ENCODE measurements at places on chromosomes 6 and 20. TPM values are rescaled to one million over a fixed set of nuclear protein-coding genes. Genes with fewer than 3 reads are reported as not detected.

DNA sequence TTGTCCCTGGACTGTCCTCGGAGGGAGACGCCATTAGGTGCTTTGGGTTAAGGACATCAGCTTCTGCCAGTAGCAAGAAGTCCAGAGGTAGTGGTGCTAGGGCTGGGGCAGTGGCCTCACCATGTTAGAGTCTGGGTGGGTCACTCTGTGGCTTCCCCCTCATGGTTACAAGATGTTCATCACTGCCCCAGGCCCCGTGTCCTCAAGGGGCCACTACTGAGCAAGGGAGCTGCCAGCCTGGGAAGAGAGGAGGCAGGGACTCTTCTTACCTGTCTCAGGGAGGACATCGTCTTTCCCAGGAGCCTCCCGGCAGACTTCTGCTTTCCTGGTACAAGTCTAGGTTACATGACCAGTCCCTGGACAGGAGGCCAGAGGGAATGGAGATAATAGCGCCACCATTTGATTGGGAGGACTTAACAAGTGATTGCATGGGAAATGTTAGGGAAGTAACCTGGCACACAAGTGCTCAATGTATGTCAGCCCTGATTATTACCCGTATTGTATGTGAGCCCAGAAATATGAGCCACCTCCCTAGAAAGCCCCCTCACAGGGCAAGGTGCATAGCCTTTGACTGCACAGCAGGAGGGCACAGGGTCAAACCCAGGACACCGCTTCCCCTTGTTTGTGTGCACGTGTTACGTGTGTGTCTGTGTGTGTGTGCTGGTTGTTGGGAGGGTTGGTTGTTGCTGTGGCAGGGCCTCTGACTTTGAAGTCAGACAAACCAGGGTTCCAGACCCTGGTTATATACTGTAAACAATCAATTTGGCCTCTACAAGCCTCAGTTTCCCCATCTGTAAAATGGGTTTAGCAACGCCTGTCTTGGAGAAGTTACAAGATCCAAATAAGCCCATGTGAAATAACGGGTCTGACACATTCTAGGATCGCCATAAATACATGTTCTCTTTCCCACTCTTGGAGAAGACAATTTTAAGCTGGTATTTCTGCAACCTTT is 30.0 kb downstream of the SIRPA start:
- DNase-seq: no peak

GRCh38 chr6:22673474-22673873 is 104.1 kb downstream of the HDGFL1 start:
- DNase-seq: no peak

GRCh38 chr6:100573166-100573565 is 108.4 kb upstream of the SIM1 start:
- DNase-seq: peak; percentile 20

DNA sequence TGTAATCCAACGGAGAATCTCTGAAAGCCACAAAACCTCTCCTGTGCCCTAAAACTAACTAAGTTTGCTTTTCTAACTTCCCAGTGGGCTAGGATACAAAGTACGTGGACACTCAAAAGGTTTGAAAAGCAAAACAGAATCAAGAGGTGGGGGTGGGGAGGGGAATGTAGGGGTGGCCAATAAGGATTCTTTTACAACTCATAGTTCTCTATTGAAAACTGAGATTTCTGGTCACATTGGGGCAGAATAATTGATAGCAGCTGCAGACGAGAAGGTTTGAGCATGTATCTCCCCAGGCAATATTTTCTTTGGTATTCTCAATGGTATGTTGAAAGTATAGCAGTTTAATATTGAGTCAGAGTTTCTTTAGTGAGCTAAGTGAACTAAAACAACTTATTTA is 376.7 kb upstream of the CITED2 start:
- no peak for DNase-seq

DNA sequence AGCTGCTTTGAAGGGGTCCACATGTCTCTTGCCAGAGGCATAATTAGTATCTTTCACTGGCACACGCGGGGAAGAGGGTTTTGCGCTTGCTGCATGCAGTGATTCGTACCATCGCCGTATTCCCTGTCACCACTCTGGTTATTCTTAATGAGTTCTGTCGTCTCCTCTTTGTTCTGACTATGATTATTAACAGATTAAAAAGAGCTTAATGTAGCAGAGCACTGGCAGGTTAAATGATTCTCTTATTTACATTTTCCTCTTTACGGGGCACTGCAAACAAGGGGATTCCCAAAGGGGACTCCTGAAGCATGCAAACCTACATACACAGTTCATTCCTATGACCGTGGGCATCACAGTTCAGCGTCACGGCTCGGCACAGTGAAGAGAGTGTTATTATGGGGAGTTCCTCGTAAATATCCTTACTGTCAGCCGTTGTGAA is 204.8 kb downstream of the DTNBP1 start:
- no peak for DNase-seq

GRCh38 chr6:30227763-30228487 is 14.7 kb upstream of the TRIM26 start:
- no peak for DNase-seq

DNA sequence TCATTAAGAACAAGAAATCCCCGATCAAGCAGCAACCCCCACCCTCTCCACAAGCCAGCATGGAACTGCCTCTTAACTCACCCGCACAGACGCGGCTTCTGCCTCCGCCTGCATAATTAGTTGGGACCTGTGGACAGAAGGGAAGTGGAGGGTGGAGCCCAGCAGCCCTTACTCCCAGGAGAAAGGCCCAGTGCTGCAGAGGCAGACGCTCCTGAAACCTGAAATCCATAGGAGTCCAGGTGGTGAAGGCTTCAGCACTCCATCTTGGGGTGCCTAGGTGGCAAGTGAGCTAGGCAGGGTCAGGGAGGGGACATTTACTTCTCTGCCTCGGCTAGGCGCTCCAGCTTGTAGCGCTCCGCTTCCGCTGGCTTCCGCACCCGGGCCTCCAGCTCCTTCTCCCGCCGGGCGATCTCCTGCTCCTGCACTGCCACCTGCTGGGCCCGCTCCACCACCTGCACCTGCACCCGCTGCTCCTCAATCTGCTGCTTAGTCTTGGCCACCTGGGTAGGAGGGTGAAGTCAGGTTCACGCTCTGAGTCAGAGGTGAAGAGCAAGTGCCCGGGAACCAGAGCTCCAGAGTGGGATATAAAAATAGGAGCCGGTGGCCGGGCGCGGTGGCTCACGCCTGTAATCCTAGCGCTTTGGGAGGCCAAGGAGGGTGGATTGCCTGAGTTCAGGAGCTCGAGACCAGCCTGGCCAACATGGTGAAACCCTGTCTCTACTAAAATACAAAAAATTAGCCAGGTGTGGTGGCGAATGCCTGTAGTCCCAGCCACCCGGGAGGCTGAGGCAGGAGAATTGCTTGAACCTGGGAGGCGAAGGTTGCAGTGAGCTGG is 10.7 kb downstream of the TUBB start:
- DNase-seq: no peak

DNA sequence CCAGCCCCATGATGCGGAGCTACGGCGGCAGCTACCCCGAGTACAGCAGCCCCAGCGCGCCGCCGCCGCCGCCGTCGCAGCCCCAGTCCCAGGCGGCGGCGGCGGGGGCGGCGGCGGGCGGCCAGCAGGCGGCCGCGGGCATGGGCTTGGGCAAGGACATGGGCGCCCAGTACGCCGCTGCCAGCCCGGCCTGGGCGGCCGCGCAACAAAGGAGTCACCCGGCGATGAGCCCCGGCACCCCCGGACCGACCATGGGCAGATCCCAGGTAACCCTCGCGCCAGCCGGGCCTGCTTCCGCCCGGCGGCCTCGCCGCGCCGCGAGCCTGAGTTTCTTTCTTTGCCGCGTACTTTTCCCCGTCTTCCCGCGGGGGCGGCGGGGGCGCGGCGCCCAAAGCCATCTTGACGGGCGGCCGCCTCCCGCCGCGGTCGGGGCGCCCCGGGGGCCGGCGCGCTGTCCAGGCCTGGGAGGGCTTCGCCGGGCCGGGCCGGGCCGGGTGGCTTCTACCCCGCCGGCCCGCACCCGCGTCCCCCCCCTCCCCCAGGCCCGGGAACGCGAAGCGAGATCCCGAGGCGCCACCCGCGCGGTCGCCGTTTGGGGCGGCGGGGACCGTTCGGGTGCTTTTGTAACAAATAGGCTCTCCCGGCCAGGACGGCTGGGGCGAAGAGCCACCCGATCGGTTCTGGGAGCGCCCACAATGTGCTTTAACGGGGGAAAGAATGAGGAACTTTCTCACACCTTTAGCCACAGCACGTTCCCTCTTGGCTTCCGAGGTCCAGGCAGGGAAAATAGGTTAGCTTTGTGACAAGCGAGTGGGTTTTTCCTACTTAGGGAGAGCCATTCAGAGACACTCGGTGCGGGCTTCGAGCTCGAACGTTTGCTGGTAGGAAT is 2.3 kb downstream of the ARID1B start:
- DNase-seq: no peak

DNA sequence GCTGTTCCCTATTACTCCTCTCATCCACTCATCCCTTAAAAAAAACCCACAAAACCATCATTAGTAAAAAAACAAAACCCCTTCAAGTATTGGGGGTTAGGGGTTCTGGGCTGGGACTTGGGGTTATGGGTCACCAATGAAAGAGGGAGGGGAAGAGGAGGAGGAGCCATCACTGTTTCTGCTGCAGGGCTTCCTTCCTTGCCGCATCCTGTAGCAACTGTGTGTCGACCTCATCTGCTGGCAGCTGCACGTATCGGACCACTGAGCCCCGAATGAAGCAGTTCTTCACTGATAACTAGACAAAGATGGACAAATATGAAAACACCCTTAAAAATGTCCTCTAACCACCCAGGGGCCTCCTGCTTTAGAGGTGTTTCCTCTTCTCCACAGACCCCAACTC is 2.0 kb upstream of the VARS1 start:
- DNase-seq: no peak

- DNase-seq: no peak
These were observed 1288.6 kb upstream of the CITED2 start for GRCh38 chr6:140663094-140663493.

GRCh38 chr6:163906006-163906710 is 491.6 kb downstream of the QKI start:
- DNase-seq: no peak

DNA sequence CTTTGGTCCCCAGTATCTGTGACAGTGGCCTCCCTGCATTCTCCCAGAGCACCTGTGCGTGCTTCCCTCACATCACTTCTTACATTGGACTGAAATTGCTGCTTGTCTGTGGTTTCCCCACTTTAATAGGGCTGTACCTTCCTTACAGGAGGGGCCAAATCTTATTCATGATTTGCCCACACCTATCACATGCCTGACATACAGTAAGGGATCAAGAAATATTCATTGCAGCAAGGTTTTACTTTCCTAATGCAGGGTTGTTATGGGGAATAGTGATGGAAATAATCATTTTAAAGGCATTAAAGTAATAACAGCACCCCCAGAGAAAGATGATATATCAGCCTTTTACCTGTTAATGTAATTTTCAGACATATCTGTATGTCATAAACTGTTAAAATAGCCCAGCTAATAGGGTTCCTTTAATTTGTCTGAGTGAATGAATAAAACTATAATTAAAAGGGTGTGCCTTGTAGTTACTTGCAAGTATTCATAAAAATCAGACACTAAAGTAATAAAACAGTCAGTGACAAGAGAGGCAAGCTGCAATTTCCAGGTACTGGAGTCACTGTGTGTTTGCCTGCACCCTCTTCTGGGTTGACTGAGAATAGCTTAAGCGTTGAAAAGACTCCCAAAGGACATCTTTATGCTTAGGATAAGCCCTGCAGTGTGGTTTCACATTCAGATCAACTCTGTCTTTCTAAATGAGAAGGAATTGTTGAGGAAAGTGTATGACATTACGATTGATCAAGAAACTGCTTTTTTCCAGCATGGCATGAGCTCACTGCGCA is 182.7 kb downstream of the PHACTR1 start:
- DNase-seq: no peak

DNA sequence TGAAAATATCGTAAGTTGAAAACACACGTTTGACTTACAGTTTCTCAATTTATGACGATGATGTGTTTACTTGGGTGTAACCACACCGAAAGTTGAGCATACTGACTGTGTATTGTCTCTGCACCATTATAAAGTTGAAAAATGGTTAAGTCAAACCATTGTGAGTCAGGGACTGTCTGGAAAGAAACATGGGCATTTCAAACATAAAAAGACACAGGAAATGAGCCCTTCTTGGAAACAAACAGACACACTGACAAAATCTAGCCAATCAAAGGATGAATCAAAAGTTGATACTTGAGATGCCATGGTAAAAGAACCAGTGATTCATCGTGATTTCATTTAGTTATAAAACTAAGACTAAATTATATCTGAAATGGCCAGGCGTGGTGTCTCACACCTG is 5.3 kb downstream of the POPDC3 start:
- DNase-seq: no peak

DNA sequence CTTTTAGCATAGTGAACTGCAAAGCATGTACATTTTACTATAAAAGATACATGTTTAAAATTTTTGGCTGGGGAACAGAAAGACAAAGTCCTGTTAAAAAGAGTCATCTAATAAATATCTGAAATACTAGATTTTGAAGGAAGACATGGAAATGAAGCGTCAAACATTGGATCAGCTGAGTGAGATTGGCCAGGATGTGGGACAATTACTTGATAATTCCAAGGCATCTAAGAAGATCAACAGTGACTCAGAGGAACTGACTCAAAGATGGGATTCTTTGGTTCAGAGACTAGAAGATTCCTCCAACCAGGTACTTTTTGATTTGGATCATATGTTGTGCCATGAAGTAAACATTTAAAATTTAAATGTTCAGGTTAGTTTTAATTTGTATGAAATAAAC is 162.3 kb downstream of the UTRN start:
- no peak for DNase-seq

DNA sequence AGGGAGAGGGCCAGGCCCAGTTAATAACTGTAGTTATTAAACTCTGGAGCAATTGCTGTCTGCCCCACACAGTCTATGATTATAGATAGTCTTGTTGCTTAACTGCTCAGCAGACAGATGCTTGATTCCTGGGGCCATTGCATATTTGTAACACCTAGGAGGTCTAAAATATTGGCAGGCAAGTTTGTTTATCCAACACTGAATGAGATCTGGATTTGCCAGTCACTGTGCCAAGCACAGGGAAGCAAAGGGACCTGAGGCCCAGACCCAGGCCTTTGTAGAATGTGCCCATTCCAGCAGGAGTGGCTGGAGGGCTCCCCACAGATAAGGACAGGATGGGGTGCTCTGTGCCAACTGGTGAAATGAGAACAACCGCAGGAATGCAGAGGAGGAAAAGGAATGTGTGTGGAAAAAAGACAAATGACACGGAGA is 17.6 kb upstream of the ENTPD6 start:
- DNase-seq: peak; percentile 73

DNA sequence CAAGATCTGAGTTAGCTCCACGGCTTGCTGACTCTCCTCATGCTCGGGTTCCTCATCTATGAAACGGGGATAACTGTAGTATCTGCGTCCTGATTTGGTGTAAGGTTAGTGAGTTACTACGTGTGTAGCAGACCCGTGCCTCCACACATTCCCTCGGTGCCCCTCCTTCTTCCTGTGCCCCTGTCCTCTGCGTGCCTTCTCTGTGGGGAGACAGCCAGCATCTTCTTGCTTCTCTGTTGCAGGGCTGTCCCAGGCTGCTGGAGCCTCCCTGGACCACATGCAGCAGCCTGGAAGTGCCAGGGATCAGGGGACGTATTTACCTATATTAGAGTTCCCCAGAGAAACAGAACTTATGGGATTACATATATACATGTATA is 128.6 kb upstream of the PRND start:
- DNase-seq: no peak

GRCh38 chr20:49481116-49481515 is 1.4 kb downstream of the KCNB1 start:
- no peak for DNase-seq

Gene HLA-DPA1
- total RNA-seq: not detected

Gene PRL
- total RNA-seq: not detected

Gene FOXQ1
- total RNA-seq: 0.66 TPM

Gene ZNF76
- total RNA-seq: 15.6 TPM

Gene ZSCAN9
- 34.9 TPM for total RNA-seq

Gene FRK
- 0.91 TPM for total RNA-seq

Gene PROKR2
- not detected for total RNA-seq

Gene MARCKS
- total RNA-seq: 148 TPM

Gene OR2H1
- total RNA-seq: not detected

Gene CD24
- total RNA-seq: 299 TPM
